ENCODE measurements at places on chromosomes 6 and 20. TPM values are rescaled to one million over a fixed set of nuclear protein-coding genes. Genes with fewer than 3 reads are reported as not detected.
A peak's percentile ranks its signal among the peaks of the same experiment; 100 is the strongest.

- DNase-seq = no peak
Measured at GRCh38 chr6:39018103-39018502, 30.5 kb upstream of the GLP1R start.

GRCh38 chr6:106858653-106859092, 115.9 kb downstream of the CD24 start:
- DNase-seq = peak; percentile 81

Gene HLA-DQA1
- 0.40 TPM for total RNA-seq

Gene RAMACL
- total RNA-seq = 0.34 TPM

DNA sequence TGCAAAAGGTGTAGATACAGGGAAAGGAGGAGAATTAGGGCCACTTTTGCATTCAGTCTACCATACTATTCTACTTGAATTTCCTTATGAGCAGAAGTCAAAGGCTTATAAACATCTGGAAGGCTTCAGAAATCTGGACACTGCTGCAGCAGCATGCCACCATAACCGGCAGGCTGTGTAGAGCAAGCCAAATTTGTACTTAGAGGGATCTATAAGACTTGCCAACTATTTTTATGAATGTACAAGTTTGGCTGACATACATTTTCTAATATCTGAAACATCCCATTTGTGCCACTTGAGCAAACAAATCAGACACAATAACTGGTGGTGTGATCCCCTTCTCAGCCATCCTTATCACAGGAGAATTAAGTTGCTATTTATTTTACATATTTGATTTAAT, 14.0 kb upstream of the PLCB1 start:
- DNase-seq = no peak

- no peak for DNase-seq
Measured at GRCh38 chr6:151536188-151536479, 42.3 kb downstream of the CCDC170 start.

DNA sequence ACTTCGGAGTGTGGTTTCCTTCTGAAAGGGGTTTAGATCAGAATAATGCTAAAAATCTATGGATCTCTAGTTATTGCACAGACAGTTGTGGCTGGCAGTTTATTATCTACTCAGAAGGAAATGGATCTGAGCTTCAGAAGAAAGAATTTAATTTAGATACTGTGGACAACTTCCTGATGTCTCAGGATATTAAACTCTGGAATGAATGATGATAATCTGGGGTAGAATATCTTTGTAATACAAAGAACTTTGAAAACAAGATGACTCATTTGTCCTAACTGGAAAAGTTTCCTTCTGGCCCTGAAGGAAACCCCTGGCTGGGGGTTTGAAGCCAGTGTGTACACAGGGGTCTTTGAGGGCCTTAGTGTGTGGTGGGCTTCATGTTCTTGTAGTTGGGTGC, 78.0 kb downstream of the EDN3 start:
- DNase-seq = no peak

GRCh38 chr20:58544286-58544685, 29.1 kb upstream of the APCDD1L start:
- DNase-seq = no peak

DNA sequence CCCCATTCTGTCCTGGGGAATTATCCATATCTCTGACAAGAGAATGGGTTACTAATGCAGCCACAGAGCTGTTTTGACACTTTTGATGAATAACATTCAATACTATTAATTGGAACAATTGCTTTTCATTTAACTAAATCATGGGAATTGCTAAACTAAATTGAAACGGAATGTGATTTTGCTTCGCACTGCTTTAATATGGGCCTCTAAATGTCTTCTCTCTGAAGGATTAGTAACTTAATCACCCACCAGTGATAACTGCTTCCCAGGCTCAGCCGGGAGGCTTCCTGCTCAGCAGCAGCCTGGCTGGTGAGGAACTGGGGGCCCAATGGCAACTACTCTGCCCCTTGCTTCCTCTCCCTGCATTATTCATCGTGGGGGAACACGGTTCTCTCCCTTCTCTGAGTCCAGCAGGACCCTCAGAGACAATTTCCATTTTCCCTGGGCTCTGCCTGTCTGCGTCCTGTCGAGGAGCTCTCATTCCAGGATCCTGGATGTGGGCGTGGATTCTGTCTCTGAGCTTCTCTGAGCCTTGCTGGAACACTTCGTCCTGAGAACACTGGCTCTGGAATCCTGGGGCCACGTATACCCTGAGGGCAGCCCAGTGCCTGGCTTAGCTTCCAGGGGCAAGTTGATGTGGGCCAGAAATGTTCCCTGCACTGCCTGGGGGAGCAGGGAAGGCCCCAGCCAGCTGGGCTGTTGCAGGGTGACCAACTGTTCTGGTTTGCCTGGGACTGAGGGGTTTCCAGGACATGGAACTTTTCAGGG, 308.9 kb downstream of the DHX35 start:
- DNase-seq = no peak

Gene APCDD1L
- total RNA-seq = 2.8 TPM

Gene FRK
- 0.57 TPM for total RNA-seq

Gene LY86
- total RNA-seq = not detected

Gene SLC17A9
- total RNA-seq = 0.91 TPM

Gene AVP
- not detected for total RNA-seq

GRCh38 chr20:39258253-39258652, 296.1 kb downstream of the DHX35 start:
- no peak for DNase-seq

Gene SAMD5
- total RNA-seq = 2.7 TPM

Gene SPATA2
- 3.3 TPM for total RNA-seq

GRCh38 chr6:148779142-148779562, 32.3 kb downstream of the UST start:
- no peak for DNase-seq

GRCh38 chr6:157203312-157203744, 120.0 kb downstream of the TMEM242 start:
- DNase-seq = no peak

Gene IL17F
- not detected for total RNA-seq

DNA sequence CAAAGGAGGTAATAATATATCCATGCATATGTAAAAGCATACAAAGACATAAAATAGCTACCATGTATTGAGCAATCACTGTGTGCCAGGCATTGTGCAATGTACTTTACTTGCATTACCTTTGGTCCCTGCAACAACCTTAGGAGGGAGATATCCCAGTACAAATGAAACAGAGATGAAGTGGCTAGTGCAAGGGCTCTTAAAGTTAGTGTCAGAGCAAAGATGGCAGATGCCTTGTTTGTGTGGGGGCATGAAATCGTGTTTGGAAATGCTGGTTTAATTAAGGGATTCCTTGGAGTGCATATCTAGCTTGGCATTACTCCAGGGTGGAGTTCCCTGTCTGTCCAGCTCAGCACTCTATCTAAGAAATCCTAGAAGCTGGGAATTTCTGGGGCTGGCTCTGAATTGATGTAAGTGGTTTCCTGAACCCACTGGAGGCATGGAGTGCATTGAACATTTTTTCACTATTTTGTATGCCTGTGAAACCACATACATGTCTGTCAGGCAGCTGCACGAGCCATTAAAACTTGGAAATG, 9.8 kb downstream of the PAQR8 start:
- no peak for DNase-seq

Gene LHFPL5
- total RNA-seq = not detected

Gene ZC2HC1B
- not detected for total RNA-seq

Gene OPRL1
- 0.51 TPM for total RNA-seq

Gene TCP11
- 0.06 TPM for total RNA-seq

DNA sequence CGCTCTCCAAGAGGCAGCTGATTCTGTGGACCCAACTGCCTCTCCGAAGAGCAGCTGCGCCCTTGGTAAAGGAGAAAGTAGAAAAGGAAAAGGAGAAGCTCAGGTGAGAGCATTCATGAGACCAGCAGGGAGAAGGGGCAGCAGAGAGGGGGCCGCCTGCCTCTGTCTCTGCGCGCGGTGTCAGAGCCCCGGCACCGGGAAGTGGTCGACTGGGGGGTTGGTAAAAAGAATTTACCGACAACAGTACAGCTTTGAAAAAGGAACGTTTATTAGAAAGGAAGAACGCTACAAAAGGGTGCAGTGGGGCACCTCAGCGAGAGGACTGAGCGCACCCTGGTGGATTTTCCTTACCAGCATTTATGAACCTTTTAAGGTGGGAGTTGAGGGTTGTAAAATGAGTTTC, 61.9 kb downstream of the GPR6 start:
- DNase-seq = peak; percentile 21

DNA sequence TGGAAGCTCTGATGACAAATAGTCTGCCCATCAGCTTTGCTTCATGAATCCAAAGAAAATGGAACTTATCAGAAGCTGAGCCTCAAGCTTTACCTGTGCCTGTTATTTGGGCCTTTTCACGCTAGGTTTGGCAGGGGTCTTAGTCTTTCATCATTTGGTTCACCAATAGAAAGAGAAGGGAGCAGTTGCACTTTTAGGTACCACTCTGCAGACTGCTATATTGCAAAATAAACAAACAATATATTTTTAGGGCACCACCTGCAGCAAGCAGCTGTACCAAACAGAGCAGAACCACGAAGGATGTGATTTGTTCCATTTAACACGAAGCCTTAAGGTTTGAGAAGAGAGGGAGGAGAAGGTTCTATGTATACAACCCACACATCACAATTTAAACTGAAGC, 291.4 kb upstream of the RNF217 start:
- DNase-seq = no peak

DNA sequence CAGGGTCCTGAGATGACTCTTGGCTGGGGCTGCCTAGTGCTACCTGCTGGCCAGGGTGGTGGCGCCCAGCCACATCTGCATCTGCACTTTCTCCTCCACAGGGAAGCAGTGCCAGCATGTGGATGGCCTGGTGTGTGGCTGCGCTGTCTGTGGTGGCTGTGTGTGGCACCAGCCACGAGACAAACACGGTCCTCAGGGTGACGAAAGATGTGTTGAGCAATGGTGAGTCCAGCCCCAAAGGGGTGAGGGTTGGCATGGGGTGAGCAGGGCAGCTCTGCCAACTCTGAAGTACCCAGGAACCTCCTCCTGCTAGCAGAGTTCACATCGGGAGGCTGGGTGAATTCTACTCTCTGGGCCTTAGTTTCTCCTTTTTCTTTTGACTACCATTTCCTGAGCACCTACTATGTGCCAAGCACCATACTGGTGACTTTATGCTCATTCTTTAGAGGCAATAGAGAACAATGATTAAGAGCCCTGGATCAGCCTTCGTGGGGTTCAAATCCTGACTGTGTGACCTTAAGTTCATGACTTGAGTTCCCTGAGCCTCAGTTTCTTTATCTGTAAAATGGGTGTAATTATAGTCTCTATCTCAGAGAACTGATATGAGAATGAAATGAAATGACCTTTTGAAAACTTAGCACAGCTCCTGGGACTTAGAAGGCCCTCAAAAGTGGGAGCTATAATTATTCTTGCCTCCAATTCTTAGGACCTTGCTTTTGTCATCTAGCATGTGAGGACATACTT, 2.1 kb downstream of the BPIFB4 start:
- no peak for DNase-seq

- peak; percentile 44 for DNase-seq
Measured at GRCh38 chr6:41578217-41579087, 32.3 kb downstream of the FOXP4 start.

GRCh38 chr6:121884620-121885019, 449.2 kb downstream of the GJA1 start:
- no peak for DNase-seq

- DNase-seq = no peak
Measured at GRCh38 chr6:64122712-64123375, 487.2 kb downstream of the PHF3 start.

DNA sequence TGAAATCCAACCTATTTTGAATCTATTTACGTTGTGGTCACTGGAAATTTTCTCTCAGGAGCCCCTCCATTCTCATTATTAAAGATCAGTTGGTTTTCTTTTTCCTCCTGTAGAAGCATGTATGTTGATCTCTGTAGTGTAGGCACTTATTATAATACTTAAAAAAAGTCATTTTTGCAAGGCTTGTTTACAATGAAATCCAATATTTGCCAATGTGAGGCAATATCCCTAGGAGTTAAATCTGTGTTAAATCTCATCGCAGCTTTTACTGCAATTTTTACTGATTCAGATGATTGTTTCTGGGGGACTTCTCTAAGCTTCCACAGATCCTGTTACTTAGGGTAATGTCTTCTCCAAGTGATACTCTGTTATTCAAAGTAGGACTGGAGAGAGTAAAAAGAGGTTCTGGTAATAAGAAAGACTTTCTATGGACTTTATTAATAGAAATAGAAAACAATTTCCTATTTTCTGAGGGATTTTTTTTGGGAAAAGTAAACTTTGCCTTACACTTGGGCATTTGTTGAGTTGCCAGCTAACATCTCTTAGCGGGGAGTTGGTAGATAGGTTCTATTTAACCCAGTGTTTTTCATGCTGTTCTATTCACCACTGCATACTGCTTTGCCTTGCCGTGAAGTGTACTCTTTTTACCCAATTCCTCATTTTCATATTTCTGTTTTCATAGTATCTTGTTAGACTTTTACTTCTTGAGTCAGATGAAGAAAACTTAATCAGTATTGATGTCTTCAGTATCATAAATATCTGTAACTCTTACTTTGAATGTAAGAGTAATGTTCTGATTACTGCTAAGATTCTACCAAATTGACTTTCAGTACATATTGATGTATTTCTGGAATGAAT, 48.6 kb downstream of the CDKAL1 start:
- no peak for DNase-seq

Gene ASIP
- total RNA-seq = not detected

GRCh38 chr20:40319741-40320516, 369.1 kb downstream of the MAFB start:
- no peak for DNase-seq

- no peak for DNase-seq
Measured at GRCh38 chr20:23397961-23398360, 23.3 kb downstream of the NAPB start.

DNA sequence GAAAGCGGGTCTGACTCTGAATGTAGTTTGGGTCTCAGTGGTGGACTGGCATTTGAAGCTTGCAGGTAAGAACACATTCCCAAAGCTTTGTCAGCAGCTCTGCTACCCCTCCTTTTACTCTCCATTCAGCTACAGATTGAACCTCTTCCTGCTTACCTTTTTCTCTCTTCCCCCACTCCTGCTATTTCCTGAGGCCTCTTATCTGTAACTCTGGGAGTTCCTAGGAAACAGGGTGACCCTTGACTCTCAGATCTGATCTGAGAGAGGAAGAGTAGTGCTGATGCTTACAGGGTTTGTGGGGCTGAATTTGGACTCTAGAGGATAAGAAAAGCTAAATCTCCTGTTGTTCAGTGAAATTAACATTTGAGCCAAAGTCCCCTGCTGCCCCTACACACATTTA, 21.4 kb downstream of the BRPF3 start:
- DNase-seq = no peak

DNA sequence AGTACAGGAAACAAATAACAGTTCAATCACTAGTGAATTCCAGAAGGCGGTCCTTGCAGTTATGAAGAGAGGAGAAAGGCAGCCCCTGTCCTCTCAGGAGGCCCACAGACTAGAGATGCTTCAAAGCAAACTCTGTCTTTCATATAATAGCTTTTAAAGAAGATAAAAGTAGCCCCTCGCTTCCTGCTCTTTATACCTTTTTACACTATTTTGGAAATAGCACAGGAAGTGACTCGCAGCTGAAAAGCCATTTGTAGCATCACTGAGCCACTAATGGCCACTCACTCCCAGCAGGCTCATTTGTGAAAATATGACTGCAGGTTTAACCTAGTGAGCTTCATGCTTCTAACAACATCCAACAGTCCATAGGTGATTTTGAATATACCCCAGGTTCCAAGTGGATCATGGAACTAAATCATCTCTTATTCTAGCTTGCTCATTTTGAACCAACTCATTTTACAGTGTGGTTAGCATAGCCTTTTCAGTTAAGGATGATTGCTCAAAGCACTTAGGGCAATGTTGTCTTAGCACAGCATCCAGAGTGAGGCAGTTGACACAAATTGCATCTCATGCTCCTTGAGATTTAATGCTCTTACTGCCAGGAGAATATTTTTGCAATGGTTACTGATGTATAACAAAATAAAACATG, 136.0 kb upstream of the NRSN1 start:
- no peak for DNase-seq

Gene EDN1
- total RNA-seq = 30.2 TPM

Gene CALHM5
- total RNA-seq = 3.2 TPM

Measured in Daoy (cell line).